ENCODE measurements at places on chromosomes 2 and 18.

DNA sequence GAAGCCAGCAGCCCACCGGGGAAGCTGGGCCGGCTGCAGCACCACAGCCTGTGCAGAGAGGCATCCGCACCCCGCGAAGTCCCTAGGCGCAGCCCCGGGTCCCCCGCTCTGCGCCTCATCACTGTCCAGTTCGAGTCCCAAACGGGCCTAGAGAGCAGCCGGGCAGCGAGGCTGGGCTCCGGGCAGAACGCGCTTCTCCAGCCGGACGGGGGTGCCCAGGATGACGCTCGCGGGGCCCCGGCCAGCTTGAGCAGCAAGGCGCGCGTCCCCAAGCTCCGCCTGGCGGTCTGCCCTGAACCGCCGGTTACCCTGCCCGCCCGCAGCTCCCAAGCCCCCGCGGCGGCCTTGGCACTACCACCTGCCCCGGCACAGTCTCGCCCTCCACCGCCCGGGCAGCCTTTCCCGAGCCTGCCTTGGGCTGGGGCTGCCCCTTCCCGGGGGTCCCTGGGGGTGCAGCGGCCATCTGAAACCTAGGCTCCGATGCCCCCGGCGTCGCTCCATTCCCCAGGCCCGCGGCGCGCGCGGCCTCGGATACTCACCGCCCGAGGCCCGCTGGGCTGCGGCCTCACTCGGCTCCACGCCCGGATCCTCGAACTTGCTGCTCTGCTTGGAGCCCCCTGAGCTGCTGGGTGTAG is 591 bp downstream of the SLC16A14 start:
- DNase-seq: peak; percentile 22

- no peak for DNase-seq
Observed at GRCh38 chr2:158194229-158194628, 92.6 kb downstream of the UPP2 start.

DNA sequence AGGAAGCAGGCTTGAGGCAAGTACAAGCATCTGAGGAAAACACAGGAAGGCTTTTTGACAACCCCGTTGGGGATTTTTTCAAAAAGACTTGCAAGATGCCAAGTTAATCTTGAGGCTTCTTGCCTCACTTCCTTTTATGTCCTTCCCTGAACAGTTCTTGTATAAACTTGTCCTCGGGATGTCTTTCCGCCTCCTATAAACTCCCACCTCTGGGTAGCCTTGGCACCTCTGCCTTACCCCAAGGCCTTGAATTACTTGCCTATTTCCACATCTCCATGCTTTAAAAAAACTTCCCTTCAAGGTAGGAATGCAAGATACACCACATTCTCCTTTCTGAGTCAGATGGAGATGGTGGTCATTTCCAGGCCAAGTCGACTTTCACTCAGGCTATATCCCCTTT is 106.4 kb upstream of the RBBP8 start:
- DNase-seq: no peak

DNA sequence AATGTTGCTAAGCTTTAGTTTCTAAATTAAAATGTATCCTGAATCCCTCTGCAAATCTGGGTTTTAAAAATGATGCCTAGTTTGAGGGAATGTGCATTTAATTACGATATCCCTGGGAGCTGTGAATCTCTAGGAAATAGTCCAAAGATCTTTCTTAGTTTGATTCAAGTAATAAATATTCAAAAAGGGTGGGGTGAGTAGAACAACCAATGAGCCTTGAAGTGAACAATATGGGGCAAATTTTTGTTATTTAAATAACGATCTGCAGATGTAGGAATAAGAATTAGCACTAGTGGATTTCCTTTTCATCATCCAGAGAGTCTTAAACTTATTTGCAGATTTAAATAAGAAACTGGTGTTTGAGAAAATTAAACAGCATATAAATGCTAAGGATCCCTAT is 106.3 kb downstream of the ACVR1 start:
- DNase-seq: no peak

- no peak for DNase-seq
Observed at GRCh38 chr2:95265182-95265581, 9.1 kb upstream of the PROM2 start.

DNA sequence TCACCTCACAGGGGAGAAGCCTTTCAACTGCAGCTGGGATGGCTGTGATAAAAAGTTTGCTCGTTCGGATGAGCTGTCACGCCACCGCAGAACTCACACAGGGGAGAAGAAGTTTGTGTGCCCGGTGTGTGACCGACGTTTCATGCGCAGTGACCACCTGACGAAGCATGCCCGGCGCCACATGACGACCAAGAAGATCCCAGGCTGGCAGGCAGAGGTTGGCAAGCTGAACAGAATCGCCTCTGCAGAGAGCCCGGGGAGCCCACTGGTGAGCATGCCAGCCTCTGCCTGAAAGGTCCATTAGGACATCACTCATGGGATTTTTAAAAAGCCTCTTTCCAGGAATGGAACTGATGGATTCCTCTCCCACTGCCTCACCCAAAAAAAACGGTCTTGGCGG is 8.9 kb downstream of the KLF11 start:
- DNase-seq: no peak
